ENCODE measurements at places on chromosomes 3 and 15.

DNA sequence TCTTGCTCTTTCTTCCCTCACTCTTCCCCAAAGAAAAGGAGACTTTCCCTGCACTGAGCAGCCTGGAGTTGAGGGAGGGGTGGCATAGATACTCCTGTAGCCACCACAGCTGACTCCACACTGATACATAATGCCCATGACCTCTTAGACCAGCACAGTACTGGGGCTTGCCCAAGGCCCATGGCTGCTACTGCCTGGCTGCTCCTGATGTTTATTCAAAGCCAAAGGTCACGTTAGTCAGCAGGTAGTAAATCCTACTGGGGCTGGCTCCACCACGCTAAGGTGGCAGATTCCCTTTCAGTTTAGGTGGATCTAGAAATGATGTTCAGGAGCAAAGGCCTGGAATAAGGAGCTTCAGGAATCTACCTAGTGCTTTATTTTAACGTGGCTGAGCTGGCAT lies 212.7 kb downstream of the C3orf38 start:
- no peak for DNase-seq

- no peak for DNase-seq
Observed at GRCh38 chr15:85620690-85621049, 174.1 kb downstream of the KLHL25 start.

GRCh38 chr3:143334231-143334630 lies 214.7 kb downstream of the CHST2 start:
- DNase-seq: no peak

DNA sequence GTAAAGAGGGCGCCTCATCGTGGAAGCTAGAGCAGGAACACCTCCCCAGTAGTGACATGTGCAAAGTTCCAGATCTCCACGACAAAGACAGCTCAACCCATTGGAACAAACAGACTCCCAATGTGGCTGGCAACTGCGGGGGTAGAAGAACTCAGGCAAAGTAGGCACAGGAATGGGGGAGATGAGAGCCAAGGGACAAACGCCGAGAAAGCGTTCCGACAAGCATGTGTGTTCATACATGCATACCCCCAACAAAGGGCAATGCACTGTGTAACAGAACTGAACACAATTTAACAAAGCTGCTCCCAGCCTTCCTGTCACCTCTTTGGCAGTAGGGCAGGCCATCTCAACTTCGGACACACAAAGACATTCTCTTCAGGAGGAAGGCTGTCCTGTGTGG lies 11.6 kb downstream of the RCCD1 start:
- DNase-seq: no peak

DNA sequence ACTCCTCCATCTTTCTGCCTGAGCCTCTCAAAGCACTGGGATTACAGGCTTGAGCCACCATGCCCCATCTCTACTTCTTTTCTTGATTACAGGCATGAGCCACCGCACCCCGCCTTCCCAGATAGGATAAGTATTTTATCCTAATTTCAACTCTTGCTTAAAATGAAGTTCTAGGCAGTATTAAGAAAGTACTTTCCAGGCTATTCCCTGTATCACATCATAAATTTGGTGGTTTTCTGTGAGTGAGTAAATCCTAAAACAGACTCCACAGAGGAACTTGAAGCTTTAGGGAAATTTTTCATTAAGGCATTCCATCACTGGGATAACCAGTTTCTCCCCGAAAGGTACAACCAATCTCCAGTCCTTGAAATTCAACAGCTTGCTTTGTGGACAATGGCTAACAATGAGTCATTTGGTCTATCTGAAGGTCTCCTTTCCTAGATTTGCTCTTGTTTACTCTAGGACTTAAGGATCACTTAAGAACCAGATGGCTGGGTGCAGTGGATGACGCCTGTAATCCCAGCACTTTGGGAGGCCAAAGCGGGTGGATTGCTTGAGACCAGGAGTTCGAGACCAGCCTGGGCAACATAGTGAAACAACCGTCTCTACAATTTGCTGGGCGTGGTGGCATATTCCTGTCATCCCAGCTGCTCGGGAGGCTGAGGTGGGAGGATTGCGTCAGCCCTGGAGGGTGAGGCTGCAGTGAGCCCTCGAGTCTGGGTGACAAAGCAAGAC lies 49.7 kb upstream of the SKIL start:
- no peak for DNase-seq

GRCh38 chr3:110753516-110753915 lies 318.1 kb upstream of the NECTIN3 start:
- DNase-seq: no peak
